8988T (cell line): ENCODE measurements at places on chromosomes 4 and X.

DNA sequence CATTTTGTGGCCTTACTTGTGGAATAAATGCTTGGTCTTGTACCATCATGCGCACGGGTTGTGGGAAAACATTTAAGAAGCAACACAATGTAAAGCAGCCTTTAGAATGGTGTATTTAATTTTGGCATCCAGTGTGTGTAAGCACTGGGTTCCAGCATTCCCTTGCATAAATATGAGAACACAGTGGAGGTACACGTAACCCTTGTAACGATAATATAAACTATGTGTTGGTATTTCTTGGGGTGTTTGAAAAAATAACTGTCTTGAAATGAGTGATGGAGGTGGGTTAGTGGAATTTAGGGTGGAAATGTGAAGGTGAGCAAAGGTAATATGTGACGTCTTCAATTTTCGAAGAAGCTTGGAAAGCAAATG lies 2.1 kb downstream of the DCUN1D4 start:
- no peak for DNase-seq

DNA sequence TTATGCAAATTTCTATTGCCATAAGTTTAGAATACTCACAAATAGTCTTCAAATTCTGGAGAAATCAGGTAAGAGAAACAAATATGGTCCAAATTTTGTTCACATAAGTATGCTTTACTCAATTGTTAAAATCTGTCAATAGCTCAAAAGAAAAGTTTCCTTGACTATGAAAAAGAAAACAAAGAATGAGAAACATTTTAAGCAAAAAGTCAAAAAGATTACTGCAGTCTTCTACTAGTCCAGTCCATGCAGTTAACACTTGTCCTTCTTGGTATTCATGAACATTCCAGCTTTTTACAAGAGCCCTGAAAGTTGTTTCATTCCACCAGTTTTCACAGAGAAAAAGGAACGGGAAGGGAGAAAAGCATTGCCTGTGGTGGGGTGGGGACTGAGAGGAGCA lies 54.7 kb upstream of the ZXDA start:
- DNase-seq, result no peak

DNA sequence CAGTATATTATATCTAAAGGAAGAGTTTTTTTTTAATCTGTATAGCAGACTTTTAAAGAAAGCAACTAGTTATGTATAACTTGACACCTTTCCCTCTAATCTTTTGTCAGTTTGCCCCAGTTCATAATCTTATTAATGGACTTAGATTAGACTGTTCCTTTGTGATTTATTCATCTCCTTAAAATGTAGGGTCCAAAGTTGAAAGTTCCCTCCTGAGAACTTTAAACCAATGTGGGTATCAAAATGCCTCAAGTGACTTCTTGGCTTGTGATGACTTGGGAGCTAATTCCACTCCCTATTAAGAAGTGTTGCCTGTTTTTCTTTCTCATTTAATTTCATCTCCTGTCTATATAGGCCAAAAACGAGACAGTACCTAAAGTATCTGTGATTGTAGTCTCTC lies 6.3 kb upstream of the SDAD1 start:
- no peak for DNase-seq

GRCh38 chrX:116436358-116436816 lies at the start of gene SLC6A14:
Gene SLC6A14 (plus strand): TSS chrX:116436606. CDS start chrX:116436710, 104 bp downstream.
- no peak for DNase-seq

GRCh38 chrX:133983256-133983973 lies 2.0 kb downstream of the GPC3 start:
- DNase-seq, result no peak

- DNase-seq, result no peak
Observed at GRCh38 chr4:148808416-148808815, 366.2 kb upstream of the NR3C2 start.

DNA sequence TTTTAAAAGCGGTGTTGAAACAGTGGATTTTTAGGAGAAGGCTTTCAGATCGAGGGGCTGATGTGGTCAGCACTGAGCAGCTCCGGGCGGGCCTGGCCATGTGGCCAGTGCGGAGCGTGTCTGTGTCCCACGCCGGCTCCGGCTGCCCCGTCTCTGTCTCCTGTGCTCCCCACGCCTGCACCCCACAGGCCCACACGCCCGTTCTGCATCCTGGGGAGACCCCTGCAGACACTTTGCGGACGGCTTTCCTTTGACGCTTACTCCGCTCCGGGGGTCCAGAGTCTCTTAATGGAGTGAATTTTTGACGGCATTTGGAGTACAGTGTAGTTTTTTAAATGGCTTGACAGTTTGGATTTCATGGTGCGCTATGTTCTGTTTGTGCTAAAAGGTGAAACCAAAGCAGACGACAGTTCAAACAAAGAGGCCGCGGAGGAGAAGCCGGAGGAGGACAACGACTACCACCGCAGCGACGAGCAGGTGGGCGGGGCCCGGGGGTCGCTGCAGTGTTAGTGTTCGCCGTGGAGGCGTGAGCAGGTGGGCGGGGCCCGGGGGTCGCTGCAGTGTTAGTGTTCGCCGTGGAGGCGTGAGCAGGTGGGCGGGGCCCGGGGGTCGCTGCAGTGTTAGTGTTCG lies 38.7 kb downstream of the PCGF3 start:
- DNase-seq, result no peak

DNA sequence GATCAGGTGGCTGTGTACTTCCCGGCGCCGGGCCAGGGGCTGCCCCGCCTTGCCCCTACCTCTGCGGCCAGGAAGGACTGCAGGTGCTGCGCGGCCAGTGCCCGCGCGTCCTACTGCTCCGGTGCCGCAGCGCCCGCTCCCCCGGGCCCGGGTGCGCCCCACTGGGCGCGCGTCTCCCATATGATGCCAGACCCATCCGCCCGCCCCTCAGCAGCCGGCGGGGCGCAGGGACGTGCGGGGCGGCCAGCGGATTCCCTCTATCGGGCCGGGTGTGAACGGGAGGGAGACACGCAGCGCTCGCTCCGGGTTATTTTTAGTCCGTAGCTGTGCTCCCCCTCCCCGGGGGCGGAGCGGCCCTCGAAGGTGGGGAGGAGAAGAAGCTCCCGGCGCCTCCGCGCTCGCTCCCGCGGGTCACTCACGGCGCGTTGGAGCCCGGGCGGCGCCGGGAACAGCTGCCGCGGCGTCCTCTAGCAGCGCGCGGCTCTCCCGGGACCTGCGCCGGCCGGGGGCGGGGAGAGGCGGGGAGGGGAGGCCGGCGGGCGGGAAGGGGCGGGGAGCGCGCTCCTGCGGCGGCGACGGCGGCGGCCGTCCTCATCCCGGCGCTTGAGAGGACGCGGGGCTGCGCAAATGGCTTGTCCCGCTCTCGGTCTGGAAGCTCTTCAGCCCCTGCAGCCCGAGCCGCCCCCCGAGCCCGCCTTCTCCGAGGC lies 103.6 kb downstream of the UCHL1 start:
- DNase-seq, result peak; percentile 63

DNA sequence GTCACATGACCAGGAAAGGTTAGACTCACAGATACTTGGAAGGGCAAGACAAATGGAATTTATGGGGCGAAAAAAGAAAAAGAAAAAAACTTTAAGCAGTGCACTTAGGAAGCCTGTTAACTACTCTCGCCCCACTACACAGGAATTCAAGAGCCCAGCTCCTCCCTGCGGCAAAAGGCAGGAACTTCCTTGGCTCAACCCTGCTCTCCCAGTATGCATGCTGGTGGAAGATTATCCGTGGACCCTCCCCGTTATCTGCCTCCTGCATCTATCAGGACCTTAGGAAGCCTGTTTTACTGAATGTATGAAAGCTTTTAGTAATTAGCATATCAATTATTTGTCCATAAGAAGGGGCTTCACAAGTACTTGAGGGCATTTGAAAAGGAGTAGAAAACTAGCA lies 40.1 kb upstream of the RPA4 start:
- DNase-seq, result no peak

DNA sequence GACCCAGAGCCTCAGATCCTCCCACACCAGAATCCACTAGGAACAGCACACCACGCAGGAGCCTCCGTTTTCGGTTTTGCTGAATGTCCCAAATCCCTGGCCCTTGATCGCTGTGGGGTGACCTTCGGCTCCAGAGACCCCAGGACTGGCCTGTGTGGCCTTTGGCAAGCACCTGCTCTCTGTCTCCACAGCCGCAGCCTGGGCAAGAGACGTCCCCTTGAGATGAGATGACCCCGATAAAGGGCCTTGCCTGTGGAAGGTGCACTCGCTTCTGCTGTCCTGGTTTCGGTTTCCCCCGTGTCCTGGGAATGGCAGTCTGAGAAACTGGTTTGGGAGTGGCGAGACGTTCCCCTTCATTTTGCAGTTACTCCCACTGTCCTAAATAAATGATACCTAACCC lies 9.6 kb downstream of the PSAPL1 start:
- DNase-seq, result no peak

DNA sequence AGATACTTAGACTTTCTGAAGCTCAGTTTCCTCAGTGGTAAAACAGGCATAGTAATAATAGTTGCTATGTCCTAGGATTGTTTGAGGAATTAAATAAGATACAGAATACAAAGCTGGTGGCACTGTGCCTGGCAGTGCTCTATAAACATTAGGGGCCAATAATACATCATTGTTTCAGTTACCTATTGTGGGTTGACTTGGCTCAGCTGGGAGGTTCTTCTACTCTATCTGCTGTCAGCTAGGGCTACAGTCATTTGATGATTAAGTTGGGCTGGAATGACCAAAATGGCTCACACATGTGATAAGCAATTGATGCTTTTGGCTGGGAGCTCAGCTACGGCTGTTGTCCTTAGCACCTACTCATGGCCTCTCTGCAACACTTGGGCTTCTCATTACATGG lies 121.2 kb upstream of the USP9X start:
- DNase-seq, result no peak

DNA sequence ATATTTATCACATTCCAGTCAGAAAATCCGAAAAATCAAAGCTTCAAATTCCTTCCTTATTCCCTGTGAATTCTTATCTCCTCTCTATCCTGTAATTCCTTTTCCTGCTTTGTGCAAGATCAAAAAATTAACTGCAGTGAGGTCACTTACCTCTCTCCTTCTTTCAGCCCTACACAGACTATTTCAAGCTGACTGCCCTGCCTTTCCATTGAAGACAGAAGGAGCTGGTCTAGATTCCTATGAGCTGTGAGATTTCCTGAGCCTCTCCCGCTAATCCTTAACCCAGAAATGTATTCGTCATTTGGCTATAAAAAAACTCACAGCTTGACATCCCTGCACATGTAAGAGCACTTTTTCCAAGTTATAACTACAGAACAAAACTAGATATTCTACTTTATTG lies 26.6 kb downstream of the TRIML2 start:
- no peak for DNase-seq

DNA sequence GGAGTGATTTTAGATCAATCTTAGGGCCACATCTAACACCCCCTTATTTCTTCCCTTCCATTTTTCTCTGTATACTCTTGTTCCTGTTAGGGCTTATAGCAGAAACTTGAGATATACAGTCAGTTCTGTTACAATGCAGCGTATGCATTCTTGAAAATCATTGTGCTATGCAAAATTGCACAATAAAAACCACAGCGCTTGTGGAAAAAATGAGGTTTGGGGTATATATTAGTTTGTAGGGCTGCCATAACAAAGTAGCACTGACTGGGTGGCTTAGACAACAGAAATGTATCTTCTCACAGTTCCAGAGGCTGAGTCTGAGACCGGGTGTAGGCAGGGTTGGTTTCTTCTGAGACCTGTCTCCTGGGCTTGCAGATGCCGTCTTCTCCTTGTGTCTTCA lies 59.0 kb downstream of the WWC2 start:
- DNase-seq, result no peak

DNA sequence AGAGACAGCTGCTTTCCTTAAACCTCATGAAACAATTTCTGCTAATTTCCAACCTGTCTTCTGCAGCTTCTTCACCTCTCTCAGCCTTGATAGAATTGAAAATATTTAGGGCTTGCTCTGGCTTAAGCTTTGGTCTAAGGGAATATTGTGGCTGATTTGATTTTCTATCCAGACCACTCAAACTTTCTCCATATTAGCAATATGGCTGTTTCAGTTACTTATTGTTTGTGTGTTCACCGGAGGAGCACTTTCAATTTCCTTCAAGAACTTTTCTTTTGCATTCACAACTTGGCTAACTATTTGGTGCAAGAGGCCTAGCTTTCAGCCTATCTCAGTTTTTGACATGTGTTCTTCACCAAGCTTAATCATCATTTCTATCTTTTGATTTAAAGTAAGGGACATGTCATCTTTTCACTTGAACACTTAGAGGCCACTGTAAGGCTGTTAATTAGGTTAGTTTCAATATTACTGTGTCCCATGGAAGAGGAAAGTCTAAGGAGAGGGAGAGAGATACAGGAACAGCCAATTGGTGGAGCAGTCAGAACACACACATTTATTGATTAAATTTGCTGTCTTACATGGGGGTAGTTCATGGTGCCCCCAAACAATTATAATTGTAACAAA lies 213.2 kb downstream of the RASL11B start:
- no peak for DNase-seq

- no peak for DNase-seq
Observed at GRCh38 chrX:6184900-6185515, 43.7 kb downstream of the NLGN4X start.

DNA sequence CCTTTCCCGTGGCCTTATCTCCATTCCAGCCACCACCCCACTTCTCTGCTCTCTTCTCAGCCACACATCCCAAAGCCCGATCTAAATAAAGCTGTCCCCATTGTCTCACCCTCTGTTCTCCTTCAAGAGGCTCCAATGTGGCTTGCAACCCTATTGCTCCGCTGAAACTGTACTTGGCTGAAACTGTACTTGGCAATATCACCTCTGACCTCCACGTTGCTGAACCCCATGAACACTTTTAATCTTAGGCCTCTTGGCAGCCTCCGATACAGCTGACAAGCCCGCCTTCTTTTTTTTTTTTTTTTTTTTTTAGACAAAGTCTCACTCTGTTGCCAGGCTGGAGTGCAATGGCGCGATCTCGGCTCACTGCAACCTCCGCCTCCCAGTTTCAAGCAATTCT lies 12.1 kb downstream of the DCTD start:
- DNase-seq, result no peak

- DNase-seq, result no peak
Observed at GRCh38 chr4:112956484-112956896, 93.0 kb upstream of the ANK2 start.

DNA sequence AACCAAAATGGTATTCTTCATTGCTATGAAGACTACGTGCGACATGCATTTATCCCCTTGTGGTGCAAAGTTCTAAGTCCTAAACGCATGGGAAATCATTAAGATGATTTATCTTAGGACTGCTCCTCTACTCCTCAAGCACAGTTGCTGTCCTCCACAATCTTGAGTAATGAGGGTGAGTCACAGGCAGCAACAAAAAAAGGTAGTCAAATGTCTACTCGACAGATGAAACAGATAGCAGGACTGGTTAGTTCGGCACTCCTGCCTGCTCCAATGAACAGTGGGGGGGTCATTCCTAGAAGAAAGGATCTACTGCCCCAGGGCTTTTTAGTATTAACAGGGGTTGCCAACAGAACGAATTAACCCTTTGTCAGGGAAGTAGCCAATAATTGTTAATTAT lies 233.7 kb upstream of the FGF13 start:
- DNase-seq, result no peak

- DNase-seq, result no peak
Observed at GRCh38 chr4:120156120-120156718, 89.6 kb upstream of the MAD2L1 start.
